Mucosa of descending colon (tissue), 3 donors: ENCODE measurements at places on chromosomes 7 and 10. TPM values are rescaled to one million over a fixed set of nuclear protein-coding genes. Genes with fewer than 3 reads are reported as not detected.

STK31 gene
- total RNA-seq = 1.3 TPM

EVX1 gene
- total RNA-seq = 0.43 TPM

BAG3 gene
- 15.4 TPM for total RNA-seq

HKDC1 gene
- total RNA-seq = 31.2 TPM

PPRC1 gene
- 17.1 TPM for total RNA-seq

UPK3B gene
- 4.3 TPM for total RNA-seq

DNA sequence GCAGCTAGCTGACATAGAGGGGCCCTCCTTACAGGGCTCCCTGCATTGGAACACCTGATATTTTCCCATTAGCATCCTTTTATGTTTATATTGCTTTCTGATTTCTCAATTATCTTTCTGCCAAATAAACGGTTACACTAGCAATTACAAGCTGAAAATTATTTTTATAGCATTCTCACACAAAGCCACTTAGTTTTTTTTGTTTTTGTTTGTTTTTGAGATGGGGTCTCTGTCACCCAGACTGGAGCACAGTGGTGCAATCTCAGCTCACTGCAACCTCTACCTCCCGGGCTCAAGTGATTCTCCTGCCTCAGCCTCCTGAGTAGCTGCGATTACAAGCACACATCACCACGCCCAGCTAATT is 9.9 kb upstream of the ZC3HAV1 start:
- no peak for DNase-seq

- DNase-seq = no peak
Observed at GRCh38 chr7:2598154-2598823, 33.5 kb upstream of the TTYH3 start.

DNA sequence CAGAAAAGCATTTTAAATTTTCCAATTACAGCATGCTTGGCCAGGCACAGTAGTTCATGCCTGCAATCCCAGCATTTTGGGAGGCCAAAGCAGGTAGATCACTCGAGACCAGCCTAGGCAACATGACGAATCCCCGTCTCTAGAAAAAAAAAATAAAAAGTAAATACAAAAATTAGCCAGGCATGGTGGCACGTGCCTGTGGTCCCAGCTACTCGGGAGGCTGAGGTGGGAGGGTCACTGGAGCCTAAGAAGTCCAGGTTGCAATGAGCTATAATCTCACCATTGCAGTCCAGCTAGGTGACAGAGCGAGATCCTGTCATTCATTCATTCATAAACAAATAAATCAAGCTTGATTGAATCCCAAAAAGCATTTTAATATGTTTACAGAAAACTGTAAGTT is 234.9 kb downstream of the PARD3 start:
- no peak for DNase-seq
